Foreskin keratinocyte (primary cell): ENCODE measurements at places on chromosomes 1 and 21.
A peak's percentile ranks its signal among the peaks of the same experiment; 100 is the strongest.

GRCh38 chr1:227913396-227913763 is 34.4 kb downstream of the WNT9A start:
- DNase-seq, result no peak

GRCh38 chr1:37474697-37475379 is 458 bp downstream of the ZC3H12A start:
- no peak for DNase-seq

DNA sequence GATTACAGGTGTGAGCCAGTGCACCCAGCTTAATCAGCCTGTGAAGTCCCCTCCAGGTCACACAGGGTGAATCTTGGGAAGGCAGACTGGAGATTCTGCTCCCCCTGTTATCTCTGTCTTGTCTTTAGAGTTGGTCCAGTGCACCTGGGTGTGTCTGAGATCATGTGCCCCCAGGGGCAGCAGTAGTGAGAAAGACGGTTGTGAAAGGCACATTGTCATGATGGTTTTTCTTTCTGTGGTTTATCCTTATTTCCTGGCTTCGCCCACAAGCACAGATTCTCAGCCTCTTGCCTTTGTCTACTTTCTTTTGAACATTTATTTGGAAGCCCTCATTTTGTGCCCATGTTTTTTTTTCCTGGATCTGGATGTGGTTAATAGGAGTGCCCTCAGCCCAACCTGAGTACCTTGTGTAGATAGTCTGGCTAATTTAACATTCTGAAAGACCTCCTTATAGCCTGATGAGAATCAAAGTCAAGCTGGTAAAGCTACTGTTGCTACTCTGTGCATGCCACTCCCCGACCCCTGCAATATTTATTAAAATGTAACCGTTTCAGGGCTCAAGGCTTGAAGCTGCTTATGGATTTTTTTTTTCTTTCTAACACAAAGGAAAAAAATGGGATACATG is 23.7 kb downstream of the UCK2 start:
- DNase-seq, result peak; percentile 74

- no peak for DNase-seq
Observed at GRCh38 chr1:175918364-175918801, 175.0 kb upstream of the TNR start.

GRCh38 chr21:16911166-16911607 is 601.7 kb upstream of the CXADR start:
- DNase-seq, result no peak

DNA sequence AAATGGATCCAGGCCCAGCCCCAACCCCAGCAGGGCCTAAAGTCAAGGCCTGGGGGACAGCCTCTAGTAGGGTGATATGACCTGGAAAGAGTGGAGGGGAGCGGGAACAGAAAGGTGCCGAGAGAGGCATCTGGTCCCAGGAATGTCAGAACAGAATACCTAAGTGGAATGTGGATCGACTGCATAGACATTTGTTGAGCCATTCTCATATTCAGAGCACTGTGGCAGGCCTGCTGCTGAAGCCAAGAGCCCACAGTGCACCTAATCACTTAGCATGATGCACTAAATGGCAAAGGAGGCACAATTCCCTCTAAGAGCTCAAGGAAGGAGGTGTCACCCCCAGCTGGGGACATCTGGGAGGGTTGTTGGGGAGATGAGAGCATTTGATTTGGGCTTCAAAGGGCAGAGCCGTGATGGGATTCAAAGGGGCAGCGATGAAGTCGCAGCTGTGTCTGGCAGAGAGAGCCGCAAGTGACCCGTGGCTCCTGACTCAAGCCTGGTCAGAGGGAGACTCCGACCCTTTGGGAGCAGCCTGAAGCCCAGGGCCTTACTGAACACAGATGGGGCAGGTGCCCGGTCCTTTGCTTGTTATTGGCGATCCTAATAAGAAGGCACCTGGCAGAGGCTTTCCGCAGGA is 8.6 kb upstream of the PKP1 start:
- DNase-seq, result peak; percentile 44
